ENCODE measurements at places on chromosomes 5 and 9. TPM values are rescaled to one million over a fixed set of nuclear protein-coding genes. Genes with fewer than 3 reads are reported as not detected.

RUSC2 gene
- 32.5 TPM for total RNA-seq

PPIC gene
- total RNA-seq, result 43.6 TPM

SYK gene
- 14.0 TPM for total RNA-seq

DNA sequence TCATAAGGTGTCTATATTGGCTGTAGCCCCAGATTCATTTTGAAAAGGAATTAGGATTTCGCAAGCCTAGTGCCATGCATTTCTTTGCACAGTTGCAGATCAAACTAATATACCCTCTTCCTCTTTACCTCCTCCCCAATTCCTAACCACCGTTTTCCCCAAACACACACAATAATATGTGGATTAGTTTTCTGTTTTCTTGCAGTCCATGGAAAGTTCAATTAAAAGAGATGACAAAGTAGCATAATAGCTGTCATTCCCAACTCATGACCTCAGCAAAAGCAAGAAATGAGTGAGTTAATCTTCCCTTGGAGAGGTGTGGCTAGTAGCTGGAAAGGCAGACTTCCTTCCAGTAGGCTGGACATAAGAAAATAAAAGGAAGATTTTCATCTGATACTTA, 349.1 kb downstream of the TMEM232 start:
- DNase-seq, result no peak

GRCh38 chr5:5330728-5331452, 91.6 kb upstream of the ICE1 start:
- DNase-seq, result no peak

DNA sequence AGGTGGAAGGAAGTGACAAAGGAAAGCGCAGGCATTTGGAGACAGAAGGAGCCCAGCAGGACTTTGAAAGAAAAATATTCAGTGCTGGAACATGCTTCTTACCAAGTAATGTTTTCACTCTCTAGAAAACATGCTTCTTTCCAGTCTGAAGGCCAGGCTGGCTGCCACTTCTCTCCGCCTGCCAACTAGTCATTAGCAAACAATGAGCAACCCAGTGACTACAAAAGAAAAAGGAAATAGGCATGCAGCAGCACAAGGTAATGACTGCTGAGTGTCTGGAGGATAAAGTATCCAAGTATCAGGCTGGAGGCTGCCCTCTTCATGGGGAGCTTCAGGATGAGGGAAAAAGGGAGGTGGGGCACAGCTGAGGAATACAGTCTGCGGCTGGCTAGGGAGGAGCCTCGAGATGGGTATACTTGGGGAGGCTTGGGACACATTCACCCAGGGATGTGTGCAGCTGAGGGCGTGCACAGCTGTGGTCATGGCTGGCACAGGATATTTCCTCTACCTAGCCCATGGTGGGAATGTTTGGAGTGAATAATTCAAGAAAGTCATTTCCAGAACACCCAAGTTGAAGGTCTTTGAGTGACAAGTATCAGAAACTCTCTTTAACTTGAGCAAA, 161.5 kb upstream of the KIF2A start:
- no peak for DNase-seq

DNA sequence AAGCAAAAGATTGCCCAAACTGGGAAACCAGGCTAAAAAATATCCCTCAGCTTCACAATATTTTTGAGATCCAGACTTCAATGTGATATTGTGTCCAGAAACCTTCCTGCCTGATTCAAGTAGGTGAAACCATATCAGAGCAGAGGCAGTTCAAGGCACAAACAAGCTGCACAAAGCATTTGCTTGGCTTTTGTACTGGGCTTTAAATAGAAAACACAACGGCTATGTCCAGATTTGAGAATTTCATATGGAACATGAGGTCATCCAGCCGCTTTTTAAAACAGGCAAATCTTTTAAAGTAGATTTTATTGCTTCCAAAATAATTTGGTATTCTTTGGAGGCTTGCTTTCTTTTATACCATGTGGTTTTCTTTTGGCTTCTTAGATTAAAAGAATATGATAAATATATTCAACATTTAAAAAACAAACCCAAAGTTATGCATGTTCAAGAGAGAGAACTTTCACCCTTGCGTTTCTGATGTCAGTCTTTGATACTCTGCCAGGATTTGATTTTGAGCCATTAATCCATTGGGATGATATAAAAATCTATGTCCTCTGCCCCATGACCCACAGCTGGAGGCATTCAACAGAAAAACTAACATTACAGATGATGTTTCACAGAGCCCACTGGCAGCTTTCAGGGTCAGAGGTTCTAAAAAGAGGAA, 29.0 kb upstream of the CCDC112 start:
- DNase-seq, result no peak
